ENCODE measurements at places on chromosomes 6 and 20. TPM values are rescaled to one million over a fixed set of nuclear protein-coding genes. Genes with fewer than 3 reads are reported as not detected.

DNA sequence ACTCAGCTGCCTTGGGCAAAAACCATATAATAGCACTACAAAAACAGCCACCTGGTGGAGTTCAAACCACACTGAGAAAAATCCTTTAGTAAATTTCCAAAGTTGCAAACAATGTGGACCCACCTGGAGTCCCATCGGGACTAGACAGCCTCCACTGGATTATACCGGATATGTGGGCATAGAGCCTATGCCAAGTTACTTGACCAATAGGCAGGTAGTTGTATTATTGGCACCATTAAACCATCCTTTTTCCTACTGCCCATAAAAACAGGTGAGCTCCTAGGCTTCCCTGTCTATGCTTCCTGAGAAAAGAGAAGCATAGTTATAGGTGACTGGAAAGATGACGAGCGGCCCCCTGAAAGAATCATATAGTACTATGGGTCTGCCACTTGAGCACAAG, 51.7 kb upstream of the ADGRF4 start:
- no peak for DNase-seq
- H3K4me3 ChIP-seq, result no peak overlapping the region
- H3K27ac ChIP-seq, result no peak overlapping the region
- no peaks in the 10 kb centered on the region for H3K27me3 ChIP-seq
- H3K4me1 ChIP-seq, result no peaks in the 10 kb centered on the region

DNA sequence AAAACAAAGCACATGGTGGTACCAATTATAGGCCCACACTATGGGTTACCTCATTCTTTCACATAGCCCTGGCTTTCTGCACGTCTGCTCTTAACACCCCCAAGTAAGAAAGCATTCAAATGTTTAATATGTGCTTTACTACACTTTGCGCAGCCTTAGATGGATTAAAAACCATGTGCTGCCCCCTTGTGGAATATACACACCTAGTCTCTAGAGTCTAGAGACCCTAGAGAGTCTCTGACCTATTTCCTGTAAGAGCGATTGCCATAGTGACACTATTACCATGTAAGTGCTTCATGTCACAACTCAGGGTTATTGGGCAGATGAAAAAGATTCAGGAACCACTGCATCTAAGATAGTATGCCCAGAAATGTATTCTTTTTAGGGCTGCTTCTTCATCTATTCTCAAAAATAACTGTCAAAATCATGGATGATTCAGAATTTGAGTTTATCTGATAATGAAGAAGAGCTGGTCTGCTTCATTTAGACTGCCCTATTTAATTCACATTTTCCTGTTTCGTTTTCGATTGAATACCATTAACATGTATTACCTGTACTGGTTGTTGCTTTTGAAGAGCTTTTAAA, 186.3 kb downstream of the ADGB start:
- no peak overlapping the region for H3K4me3 ChIP-seq
- DNase-seq, result no peak
- no peaks in the 10 kb centered on the region for H3K36me3 ChIP-seq

GRCh38 chr6:170205534-170206316, 85.2 kb downstream of the DLL1 start:
- H3K4me1 ChIP-seq, result no peaks in the 10 kb centered on the region
- no peaks in the 10 kb centered on the region for H3K36me3 ChIP-seq
- DNase-seq, result no peak
- no peak overlapping the region for H3K27ac ChIP-seq

GRCh38 chr20:10953437-10953836, 279.6 kb upstream of the JAG1 start:
- H3K4me1 ChIP-seq, result no peaks in the 10 kb centered on the region
- DNase-seq, result no peak
- no peak overlapping the region for H3K4me3 ChIP-seq
- no peak overlapping the region for H3K27ac ChIP-seq

The WFDC10B gene
- polyA plus RNA-seq, result 1.7 TPM
